PC-3 (cell line): ENCODE measurements at places on chromosomes 4 and X.
A peak's percentile ranks its signal among the peaks of the same experiment; 100 is the strongest.

GRCh38 chr4:13544606-13545393 is 492 bp upstream of the NKX3-2 start:
- DNase-seq: peak; percentile 68

GRCh38 chrX:19214311-19214710 is 92.0 kb upstream of the ADGRG2 start:
- peak; percentile 70 for DNase-seq

GRCh38 chrX:39318506-39319343 is 517.5 kb downstream of the MID1IP1 start:
- DNase-seq: no peak

- no peak for DNase-seq
These were observed 54.7 kb upstream of the LAS1L start for GRCh38 chrX:65589304-65589703.

- no peak for DNase-seq
These were observed 78.8 kb upstream of the PCDH7 start for GRCh38 chr4:30641345-30641744.

- DNase-seq: no peak
These were observed 172.9 kb downstream of the AFAP1 start for GRCh38 chr4:7766661-7767345.

DNA sequence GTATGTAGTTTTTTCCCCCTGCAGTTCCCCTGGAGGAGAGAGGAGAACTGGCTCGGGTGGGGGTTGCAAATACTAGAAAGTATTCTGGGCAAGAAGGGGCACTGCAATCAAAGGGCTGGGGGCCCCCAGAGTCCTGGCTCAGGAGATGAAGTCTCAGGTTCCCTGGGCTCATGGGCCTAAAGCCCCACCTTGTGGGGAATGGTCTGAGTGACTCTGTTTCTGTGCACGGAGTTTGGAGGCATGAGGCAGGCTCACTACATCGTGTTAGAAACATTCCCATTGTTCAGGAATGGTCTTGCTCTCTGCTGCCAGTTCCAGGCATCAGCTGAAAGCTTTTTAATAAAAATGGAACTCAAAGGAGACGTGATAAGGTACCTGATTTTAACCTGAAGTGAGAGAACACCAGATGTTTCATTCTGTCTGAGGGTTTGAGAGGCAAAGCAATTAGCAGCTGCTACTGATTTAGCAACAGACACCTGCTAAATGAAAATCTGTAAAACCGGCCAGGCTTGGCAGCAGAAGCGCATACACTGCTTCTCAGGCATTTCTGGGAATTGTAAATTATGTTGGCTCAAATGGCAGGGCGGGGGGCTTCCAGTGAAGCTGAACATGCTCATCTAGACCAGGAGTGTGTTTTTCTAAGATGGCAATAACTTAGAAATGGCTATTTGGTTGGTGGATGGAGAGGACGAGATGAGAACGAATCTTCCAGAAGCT is 122.7 kb downstream of the TMEM164 start:
- DNase-seq: peak; percentile 24

GRCh38 chrX:20729416-20729815 is 462.7 kb upstream of the RPS6KA3 start:
- peak; percentile 77 for DNase-seq

DNA sequence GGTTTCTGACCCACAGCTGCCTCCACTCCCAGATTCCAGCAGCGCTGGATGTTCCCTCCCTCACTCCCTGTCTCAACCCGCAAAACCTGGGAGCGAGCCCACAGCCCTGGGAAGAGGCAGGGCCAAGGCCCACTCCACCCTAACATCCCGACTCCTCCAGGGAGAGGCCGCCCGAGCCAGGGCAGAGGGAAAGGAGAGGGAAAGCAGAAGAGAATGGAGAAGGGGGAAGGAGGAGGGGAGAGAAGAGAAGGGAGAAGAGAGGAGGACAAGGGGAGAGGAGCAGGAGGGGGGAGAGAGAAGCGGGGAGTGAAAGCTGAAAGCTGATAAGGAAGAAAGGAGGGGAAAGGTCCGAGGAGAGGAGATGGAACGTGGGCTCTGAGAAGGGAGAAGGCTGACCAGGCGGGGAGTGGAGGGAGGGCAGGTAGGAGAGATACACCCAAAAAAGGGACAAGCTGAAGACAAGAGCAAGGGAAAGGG is 120.2 kb upstream of the PJA1 start:
- no peak for DNase-seq

DNA sequence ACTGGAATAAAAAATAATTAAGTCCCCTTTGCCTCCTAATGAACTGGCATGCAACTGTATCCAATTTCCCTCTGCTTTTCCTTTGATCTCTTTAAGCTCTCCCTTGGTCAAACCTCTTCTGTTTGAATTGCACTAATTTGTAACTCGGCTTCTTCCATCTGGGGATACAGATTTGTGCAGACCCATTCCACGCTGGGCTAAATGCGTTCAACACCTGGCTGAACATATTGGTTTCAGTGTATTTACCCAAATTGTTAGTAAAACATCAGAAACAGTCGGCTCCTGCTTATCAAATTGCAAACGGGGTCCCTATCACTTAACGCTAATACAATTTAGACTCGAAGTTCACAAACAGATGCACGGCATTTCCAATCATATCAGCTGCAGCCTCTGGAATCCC is 124.9 kb upstream of the TAPT1 start:
- no peak for DNase-seq

GRCh38 chr4:148103597-148104355 is 338.4 kb downstream of the NR3C2 start:
- DNase-seq: no peak

DNA sequence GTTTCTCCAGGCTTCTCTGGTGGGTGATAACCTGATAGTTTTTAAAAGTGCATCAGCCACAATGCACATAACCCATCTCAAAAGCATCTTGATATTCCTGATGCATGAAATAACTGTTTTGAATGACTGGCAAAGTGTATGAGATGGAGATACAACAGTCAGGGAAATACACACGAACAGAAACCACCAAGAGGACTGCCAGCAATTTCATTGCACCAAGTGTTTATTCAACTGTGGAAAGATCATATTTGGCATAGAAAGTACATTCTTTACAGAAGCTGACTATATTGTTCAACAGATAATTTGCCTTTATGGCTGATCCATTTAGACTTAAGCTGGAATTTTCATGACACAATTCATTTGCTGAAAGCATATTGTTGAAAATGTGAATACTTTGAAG is 139.5 kb downstream of the SLIT2 start:
- DNase-seq: no peak

DNA sequence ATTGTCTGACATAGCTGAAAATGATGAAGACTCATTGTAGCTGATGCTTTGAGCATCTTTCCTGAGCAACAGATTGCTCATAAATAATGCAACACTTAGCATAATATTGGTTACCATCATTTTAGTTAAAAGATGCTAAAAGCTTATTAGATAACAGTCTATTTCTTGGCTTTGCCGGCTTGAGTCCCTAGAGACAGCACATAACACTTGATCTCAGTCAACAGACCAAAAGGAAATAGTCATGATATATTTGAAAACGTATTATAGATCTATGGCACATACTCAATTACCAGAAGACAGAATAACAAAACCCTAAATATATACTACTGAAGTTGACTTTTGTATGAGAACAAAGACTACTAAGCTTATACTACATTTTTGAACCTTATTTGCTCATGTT is 846.7 kb upstream of the EPHA5 start:
- DNase-seq: no peak

- no peak for DNase-seq
These were observed 53.9 kb upstream of the DAPP1 start for GRCh38 chr4:99762728-99763127.

DNA sequence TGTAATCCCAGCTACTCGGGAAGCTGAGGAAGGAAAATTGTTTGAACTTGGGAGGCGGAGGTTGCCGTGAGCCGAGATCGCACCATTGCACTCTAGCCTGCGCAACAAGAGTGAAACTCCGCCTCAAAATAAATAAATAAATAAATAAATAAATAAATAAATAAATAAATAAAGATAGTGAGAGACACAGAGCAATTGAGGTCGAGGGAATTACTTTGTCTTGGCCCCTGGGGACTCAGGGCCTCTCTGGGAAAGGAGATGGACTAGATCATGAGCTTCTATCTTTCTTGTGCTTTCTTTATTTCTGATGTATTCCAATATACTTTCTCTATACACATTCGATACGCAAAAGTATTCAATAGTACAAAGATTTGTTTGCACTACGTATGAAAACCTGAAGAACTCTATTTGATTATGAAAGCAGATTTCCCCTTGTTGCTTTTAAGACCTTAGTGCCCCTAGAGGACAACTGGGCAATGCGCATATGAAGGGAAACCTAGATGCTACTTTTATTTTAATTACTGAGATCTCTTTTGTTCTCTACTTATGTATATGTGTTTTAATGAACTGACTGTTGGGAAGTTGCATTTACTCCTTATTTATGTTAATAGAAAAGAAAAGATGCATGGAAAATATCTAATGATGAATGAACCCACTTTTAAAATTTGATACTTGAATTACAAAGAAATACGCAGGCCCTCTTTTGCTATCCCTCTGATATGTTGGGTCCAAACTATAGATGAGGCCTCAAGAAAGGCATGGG is 12.8 kb upstream of the ELOVL6 start:
- DNase-seq: peak; percentile 51

DNA sequence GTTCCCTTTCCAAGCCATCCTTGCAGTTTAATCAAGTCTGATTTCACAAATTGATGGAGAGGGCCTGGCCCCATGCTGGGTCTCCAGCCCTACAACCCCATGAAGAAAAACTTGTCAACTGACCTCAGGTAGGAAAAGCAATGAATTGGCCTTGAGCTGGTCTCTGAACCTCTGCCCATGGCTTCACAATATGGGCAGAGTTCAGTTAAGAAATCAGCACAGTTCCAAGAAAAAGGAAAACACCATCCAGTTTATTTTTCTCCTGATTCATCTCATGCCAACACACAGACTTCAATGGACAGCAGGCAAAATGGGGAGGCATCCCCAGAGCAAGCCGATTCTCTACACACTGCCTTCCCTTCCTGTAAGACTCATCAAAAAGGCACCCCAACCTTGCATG is 3.3 kb downstream of the RIPPLY1 start:
- no peak for DNase-seq

DNA sequence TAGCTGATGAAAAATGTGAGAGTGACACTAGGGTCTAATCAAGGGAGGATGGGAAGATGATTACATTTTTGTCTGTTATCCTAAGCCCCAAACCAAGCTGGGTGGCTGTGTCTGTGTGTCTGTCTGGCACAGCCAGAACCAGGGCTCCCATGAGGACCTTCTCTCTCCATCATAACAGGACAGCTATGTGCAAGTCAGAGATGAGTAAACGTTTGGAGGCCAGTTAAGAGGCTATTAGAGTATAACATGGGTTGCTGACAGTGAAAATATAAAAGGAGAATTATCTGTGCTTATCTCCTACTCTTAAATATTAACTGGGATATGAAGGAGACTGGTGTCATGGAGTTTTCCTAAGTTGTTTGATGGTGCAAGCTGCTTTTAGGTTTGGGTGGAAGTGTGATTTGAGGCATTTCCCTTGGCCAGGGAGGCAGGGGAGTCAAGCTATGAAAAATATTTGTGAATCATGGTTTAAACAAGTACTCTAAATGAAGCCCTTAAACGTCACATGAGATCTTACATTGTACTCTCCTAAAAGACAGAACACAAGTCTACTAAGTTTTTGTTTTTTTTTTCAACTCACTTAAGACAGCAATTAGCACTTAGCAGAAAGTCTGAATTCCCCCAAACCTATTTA is 156.2 kb downstream of the ENOX2 start:
- no peak for DNase-seq

DNA sequence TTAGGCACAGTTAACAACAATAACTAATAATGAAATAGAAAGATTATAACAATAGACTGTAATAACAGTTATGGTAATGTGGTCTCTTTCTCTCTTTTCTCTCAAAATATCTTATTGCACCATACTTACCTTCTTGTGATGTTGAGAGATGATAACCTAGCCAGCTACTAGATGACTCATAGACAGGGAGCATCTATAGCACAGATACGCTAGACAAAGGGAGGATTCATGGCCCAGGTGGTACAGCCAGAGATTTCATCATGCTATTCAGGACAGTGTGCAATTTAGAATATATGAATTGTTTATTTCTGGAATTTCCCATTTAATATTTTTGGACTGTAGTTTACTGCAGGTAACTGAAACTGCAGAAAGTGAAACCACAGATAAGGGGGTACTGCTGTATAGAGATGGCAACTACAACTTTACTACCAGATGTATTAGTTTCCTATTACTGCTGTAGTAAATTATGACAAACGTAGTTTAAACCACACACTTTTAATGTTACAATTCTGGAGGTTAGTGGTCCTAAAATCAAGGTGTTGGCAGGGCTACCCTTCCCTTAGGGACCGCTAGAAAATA is 41.8 kb upstream of the MAGED1 start:
- DNase-seq: peak; percentile 28

DNA sequence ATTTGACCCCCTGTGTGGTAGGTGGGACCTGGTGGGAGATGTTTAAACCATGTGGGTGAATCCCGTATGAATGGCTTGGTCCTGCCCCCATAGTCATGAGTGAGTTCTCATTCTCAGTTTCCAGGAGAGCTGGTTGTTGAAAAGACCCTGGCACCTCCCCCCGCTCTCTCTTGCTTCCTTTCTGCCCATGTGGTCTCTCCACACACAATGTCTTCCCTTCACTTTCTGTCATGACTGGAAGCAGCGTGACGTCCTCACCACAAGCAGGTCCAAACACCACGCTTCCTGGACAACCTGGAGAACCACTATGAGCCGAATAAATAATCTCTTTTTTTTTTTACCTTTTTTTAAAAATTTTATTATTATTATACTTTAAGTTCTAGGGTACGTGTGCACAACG is 3.5 kb upstream of the CSF2RA start:
- DNase-seq: no peak

DNA sequence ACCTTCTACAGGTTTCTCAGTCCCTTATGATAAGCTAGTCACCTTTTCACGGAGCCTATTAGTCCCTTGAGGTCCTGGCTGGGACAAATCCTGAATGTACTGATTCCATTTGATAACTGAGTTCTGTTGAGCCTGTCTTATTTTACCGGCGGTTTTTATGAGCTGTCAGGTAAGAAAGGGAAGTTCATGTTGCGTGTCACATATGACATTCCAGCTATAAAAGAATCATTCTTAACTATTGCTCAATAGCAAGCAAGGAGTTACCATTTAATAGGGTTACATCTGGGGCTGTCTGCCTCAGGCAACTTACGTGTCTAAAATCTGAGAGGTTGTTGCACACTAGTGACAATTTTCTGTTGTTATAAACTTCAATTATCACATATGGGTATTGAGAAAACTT is 394.6 kb downstream of the TECRL start:
- DNase-seq: peak; percentile 74
